ENCODE measurements at places on chromosomes 6 and 20. TPM values are rescaled to one million over a fixed set of nuclear protein-coding genes. Genes with fewer than 3 reads are reported as not detected.

GRCh38 chr6:33727932-33728331 lies 16.4 kb upstream of the UQCC2 start:
- no peak for DNase-seq

- no peak for DNase-seq
These were observed 419.7 kb downstream of the CD109 start for GRCh38 chr6:74115674-74116073.

- DNase-seq: no peak
These were observed at the start of gene ADGRF5 for GRCh38 chr6:46921731-46922130. Gene ADGRF5, minus strand, starts transcription at chr6:46921938. Its CDS starts 15,176 bp downstream, at chr6:46906762.

The KIF25 gene
- total RNA-seq: not detected

GRCh38 chr20:62860924-62861691 lies 514 bp downstream of the TCFL5 start:
- no peak for DNase-seq

DNA sequence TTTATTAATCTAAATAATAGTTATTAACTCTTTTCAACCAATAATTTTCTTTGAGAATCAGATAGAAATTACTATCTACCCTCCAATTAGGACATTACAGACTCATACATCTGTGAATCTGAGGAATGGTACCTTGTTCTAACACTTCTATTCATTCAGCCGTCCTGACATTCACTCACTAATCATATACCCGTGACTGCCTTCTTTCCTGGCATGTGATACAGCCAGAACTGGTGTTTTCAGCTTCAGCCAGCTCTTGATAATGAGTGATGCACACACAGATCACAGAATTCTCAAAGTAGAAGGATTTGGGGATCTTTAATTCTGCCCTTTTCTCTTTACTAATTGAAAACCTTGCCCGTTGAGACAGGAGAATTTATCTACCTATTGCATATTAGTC lies 499.9 kb downstream of the UTRN start:
- no peak for DNase-seq

The MOCS1 gene
- 16.0 TPM for total RNA-seq

DNA sequence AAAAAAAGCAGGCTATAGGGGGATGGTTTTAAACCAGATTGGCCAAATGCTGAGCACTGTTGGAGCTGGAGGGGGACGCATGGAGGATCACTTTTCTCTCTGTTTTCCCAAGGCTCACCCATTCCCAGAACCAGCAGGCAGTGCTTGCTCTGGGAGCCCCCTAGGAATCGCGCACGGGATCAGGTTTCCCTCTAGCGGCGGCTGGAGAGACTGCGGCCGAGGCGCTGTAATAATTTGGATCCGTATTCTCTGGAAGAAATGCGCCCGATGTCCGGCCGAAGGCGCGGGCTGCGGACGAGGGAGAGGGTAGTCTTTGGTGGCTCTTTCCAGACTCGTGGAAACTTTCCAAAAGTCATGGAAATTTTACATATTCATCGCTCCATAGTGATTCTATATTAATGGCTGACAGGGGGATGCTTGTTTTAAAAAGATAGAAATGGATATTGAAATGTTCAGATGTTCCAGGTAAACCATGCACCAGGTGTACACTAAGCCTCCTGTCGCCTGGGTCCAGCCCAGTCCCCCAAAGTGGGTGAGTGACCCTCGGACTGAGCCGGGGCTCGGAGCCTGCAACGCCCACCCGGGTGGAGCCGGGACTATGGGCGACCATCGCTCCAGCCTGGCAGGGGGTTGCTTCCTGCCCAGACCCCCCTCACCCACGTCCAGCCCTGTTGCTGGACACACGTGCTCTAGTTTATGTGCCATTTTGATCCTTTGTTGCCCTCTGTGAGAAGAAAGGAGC lies 78.7 kb upstream of the PHACTR3 start:
- DNase-seq: no peak

- no peak for DNase-seq
These were observed 811 bp upstream of the RSPO4 start for GRCh38 chr20:1002682-1003561.

The CRISP2 gene
- not detected for total RNA-seq

The ENPP5 gene
- 1.4 TPM for total RNA-seq

DNA sequence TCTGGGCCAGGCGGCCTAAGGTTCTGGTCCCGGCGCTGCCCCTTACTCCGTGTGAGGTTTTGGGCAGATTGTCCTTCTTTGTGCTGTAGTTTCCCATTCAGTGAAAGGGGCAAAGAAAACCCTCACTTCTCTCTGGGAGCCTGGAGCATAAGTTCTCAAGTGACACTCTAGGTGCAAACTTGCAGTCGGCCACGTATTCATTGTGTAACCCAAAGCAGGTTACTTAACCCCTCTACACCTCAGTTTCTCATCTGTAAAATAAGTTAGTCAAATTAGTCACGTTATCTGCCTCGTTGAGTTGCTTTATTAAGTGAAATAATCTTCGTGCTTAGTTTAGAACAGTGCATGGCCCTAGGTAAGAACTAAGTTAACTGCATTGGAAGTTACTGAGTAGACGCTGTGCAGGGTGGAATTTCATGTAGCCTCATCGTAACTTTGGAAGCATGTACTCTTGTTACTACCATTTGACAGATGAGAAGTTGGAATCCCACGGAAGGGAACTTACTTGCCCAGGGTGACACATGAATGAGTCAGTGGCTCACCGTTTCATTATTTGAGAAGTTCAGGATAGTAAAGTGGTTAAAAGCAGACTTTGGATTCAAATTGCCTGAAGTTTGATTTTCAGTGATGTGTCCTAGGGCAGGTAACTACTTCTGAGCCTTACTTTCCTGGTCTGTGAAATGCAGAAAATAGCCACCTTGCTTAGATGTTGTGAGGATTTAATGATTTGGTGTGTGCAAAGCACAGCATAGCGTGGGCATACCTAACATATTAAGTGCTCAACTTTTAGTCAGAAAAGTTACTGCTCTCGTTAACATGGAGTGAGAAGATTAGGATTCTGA lies 556 bp upstream of the MROH8 start:
- peak; percentile 76 for DNase-seq

DNA sequence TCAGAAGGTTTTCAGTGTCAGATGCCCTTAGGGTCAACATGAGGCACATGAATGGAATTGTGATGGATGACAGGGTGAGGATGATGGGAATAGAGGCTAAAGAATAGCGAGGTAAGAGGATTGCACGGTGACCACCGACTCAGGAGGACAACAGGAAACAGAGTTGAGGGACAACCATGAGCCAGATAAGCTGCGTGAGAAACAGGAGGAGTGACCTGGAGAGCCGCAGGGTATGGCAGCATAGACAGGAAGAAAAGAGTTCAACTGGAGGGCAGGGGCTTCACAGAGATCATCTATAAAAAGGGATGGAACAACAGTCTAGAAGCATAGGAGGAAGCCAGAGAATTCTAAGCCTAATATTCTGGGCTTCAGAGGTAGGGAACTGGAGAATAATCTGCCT lies 84.7 kb upstream of the ENPP5 start:
- DNase-seq: no peak

The PI3 gene
- not detected for total RNA-seq

- DNase-seq: no peak
These were observed 16.4 kb downstream of the MYT1 start for GRCh38 chr20:64180673-64181072.

DNA sequence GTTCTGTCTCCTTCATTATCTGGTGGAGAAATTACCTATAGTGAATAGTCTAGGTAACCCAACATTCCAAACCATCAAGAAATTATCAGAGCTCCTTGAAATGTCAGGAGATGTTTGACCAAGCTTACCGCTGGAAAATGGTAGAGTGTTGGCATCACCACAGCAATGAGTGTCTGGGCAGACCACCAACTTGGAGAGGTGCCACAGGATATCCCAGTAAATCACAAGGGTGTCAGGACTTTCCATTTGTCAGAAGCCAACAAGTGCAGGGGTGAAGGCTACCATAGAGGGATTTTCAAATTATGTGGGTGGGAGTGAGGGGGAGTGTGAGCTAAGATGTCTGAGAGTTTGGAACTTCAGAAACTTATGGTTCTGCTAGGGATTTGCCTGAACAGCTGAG lies 73.2 kb downstream of the VGLL2 start:
- DNase-seq: no peak

The METTL24 gene
- 0.36 TPM for total RNA-seq

- DNase-seq: peak; percentile 74
These were observed 32.4 kb downstream of the TRAF3IP2 start for GRCh38 chr6:111573131-111573883.

DNA sequence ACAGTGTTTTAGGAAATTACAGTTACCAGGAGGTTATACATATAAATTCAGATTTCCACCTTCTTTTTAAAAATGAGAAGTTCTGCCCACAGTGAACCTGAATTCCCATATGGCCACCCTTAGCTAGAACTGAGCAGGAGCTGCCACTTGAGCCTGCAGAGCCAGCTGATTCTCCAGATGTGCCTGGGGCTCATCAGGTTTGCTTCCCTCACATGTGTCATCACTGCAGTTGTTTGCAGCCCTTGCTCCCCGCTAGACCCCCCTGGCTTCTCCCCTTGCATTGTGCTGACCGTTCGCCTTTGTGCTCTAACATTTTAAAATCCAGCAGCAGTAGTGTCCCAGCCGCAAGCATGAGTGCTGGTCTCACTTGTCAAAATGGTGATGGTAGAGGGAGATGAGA lies 131.1 kb downstream of the UTRN start:
- DNase-seq: no peak

The PHF20 gene
- 40.1 TPM for total RNA-seq
